ENCODE measurements at places on chromosomes 6 and 20.
A peak's percentile ranks its signal among the peaks of the same experiment; 100 is the strongest.

- DNase-seq: peak; percentile 29
Observed at GRCh38 chr6:105459864-105460263, 57.0 kb upstream of the PREP start.

DNA sequence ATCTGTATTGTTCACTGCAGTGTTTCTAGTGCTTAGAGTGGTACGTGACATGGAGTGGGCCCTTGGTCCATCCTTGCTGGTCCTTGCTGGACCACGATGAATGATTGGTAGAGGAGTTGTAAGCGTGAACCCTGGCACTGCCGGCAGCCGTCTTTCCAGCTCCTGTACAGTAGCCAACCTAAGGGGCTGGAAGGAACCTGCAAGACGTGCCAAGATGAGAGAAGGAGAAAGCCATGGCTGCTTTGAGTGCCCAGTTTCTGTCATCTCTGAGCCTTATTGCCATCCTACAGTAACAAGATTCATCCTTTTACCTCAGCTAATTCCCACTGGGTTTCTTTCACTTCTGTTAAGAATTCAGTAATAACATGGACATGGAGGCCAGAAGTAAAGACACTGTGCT lies 5.9 kb downstream of the DHX35 start:
- DNase-seq: no peak

DNA sequence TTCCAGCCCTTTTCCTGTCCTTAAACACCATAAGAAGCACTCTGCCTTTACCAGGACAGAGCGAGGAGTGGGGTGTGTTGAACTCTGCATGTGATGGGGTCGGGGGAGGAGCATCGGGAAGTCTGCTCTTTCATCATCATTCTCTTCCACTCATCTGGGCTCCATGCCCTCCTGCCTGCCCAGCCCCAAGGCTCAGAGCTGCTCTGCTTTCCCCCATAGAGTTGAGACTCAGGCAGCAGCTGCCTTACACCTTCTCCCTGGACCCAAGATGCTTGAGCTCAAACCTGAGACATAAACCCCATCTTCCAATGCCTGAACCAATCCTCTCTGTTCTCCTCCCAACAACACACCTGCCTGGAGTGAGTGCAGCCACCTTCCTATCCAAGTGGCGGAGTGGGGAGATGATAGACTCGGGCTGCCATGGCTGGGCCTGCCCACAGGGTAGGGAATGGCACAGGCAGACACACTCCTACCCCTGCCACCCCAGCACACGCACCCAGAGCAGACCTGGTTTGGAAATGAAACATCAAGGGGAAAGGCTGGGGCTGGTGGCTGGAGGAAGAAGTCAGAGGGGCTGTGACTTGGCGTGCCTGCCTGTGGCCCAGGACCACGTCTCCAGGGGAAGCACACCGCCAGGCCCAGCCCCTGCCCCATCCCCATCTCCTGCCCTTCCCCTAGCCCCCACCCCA lies 28.4 kb downstream of the TFEB start:
- no peak for DNase-seq

DNA sequence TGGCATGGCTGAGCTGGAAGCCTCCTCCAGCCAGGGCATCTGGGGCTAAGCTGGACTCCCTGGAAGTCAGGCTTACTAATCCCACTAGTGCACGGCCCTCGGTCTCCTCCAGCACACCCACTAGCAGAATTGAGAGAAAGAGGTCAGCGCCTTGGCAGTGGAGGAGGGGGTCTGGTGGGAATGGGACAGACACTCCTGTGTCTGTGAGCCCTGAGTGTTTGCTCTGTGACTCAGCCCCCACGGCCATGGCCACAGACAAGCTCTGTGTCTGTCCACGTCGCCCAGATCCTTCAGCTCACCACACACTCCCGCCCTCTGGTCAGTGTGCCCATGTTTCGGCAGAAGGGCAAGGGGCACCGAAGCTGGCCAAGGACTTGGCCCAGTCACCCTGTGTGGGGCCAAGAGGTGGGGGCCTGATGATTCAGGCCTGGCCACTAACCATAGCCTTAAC lies 8.8 kb downstream of the MDFI start:
- DNase-seq: peak; percentile 26

DNA sequence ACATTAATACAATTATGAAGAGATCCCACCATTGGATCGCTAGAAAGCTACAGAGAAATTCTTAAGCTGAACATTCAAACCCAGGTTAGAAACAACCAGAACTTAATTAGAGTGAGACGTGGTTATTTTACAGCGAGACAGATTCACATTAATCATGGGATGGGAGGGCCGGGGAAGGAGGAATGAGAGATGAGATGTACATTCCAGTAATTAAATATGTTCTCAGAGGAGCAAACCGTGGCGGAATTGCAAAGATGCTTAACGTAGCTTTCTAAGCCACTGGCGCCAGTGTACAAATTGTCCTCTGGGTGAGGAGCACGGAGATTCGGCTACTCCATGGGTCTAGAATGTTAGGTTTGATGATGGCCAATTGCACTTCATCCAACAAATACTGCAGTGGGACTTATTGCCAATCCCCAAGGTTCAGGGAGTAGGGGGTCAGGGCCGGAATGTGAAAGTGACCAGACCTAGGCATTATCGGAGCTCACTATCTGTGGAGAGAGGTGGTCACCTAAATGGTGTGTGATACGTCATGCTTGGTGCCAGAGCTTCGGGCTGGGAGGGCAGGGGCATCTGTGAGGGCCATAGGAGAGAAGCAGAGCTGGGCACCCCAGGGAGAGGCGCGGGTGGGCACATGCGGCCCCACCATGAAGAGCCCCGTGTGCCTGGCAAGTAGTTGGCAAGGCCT lies 114.7 kb downstream of the EDN3 start:
- DNase-seq: no peak

GRCh38 chr6:134936476-134936875 lies 13.4 kb downstream of the ALDH8A1 start:
- DNase-seq: no peak

DNA sequence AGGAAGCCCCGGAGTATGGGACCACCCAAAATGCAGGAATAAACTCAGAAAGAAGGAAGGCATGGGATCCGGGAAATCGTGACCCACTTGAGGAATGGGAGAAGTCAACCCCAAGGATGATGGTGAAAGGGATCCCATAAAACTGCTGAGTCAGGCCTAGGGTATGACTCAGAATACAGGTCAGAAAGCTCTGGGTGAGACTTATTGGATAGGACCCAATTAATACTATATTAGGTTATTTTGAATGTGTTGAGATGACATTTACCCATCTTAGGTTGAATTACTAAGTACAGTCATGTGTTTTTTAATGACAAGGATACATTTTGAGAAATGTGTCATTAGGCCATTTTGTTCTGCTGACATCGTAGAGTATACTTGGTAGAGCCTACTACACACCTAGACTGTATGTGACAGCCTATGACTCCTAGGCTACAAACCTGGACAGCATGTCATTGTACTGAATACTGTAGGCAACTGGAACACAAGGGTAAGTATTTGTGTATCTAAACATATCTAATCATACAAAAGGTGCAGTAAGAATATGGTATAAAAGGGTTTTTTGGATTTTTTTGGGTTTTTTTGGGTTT lies 17.1 kb upstream of the HIVEP1 start:
- DNase-seq: no peak

DNA sequence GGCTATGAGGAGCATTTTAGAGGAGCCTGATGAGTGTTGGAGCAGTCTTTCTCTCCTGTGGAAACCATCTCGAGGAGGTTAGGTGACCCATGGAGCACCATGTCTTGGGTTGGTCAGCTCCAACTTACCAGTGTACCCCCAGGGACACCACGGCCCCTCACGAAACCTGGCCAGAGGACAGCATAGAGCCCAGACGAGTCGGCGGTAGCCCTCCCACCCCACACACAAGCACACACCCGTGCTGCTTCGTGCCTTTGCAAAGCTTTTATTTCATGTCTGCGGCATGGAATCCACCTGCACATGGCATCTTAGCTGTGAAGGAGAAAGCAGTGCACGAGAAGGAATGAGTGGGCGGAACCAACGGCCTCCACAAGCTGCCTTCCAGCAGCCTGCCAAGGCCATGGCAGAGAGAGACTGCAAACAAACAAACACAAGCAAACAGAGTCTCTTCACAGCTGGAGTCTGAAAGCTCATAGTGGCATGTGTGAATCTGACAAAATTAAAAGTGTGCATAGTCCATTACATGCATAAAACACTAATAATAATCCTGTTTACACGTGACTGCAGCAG lies 53.6 kb downstream of the EZR start:
- DNase-seq: no peak

DNA sequence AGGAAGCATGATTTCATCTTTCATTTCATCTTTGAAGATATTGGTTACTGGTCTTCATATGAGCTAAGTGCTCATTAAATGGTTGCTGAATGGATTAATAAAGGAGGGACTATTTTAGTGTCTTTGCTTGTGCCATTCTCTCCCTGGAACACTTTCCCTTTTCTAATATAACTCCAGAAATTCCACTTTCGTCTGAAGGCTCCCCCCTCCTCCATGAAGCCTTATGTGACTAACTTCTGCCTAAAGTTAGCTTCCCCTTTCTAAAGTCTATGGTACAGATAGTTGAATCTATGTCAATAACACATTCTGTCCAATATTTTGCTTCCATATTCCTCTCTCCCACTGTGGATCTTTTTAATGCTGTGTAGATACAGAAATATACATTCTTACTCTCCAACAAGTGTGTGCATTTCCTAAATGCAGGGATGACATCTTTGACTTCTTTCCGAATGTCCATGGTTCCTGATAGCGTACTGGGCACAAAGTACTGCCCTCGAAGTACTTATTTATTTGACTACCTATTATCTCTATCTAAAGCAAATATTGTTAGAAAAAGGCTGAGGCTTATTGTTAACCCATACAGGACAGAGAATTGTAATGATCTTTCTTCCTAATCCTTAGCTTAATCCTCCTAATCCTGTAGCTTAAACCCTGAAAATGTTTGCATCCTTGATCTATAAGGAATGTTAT lies 84.7 kb upstream of the ELOVL5 start:
- no peak for DNase-seq

DNA sequence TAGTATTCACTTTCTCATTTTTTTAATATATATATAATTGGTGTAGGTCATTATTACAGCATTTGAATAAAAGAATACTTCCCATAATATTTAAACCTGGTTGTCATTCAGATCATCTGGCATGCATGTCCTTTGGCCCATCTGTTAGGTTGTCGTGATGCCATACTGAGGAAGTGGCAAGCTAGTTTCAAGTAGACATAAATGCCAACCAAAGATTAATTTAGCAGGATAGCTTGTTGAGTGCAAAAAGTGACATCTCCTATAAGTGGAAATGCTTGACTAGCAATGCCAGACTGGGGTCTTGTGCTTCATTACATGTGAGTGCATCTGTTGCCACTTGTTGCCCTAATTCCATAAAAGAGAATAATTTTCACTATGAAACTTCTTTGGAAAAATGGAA lies 1044.7 kb downstream of the GRIK2 start:
- DNase-seq: no peak

DNA sequence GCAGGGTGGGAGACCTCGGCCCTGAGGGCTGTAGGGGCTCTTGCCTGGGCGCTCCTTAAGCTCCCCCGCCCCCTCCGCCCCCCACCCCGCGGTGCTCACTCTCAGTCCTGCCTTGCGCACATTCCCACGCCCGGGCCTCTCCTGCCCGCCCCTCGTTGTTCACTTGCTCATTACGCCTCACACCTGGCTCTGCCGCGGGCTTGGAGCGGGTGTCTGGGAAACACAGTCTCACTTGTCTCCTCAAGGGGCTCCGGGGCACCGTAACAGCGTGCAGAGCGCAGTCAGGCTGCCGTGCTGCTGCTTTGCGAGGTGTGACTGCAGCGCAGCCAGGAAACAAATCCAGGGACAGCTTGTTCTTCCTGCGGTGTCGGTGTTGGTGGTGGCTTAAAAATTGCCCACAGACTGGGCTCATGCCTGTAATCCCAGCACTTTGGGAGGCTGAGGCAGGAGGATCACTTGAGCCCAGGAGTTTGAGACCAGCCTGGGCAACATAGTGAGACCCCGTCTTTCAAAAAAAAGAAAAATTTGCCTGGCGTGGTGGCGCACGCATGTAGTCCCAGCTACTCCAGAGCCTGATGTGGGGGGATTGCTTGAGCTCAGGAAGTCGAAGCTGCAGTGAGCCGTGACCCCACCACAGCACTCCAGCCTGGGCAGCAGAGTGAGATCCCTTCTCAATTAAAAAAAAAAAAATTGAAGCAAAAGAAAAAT lies 4.6 kb downstream of the NPBWR2 start:
- DNase-seq: no peak

DNA sequence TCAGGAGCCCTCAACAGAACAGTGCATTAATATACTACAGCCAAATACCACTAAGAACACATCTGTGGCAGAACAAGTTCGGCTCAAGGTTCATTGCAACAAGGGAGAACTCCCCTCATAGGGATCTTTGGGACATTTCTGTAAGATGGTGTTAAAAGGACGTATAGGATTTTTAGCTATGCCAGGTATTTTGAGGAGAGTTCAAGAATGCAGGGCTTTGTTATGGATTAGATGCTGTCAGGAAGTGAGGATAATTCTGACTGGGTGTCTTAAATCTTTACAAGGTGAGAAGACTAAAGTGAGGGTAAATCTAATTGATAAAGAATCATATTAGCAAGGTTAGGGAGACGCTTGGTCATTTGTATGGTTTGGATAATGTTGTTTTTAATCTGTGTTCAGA lies 83.7 kb upstream of the AHI1 start:
- no peak for DNase-seq

GRCh38 chr6:142945446-142946180 lies 637 bp upstream of the HIVEP2 start:
- DNase-seq: no peak

DNA sequence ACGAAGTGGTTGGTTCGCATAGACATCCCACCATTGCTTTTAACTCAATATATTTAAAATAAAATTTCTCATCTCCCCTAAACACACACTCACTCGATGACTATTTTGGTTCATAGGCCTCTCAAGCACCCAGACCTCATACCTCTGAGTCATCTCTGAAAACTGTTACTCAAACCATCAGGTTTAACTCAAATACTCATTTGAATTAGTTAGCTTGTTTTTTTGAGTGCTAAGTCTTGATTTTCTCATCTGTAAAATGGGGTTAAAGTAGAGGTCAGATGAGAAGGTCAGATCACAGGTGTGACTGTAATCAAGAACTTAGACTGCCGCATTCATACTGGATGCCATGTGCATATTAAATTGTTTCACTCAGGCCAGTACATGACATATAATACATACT lies 243.9 kb upstream of the TENT5A start:
- DNase-seq: no peak

DNA sequence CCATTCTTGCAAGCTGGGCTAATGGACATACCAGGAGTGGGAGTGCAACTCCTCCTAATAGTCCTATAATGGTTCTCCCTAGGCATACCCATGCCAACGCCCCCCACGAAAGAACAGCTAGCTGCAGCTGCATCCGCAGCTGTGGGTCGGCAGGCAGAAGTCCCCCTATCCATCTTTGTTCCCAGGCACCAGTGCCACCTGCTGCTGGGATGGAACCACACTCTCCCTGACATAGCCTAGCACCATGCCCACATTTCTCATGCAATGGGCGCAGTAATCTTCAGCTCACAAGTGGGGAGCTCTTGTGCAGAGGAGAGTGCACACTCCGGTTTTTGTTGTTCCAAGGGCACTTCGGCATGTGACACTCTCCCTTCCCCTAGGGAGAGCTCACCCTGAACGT lies 567.8 kb downstream of the GRIK2 start:
- no peak for DNase-seq

- DNase-seq: no peak
Observed at GRCh38 chr20:3532089-3532615, 61.3 kb downstream of the ATRN start.

GRCh38 chr6:131524695-131525336 lies 48.2 kb upstream of the ARG1 start:
- no peak for DNase-seq

GRCh38 chr6:149137594-149137993 lies 179.9 kb upstream of the TAB2 start:
- no peak for DNase-seq

GRCh38 chr6:43246301-43247113 lies 3.2 kb downstream of the TTBK1 start:
- DNase-seq: no peak

- no peak for DNase-seq
Observed at GRCh38 chr6:74871757-74872156, 334.1 kb downstream of the COL12A1 start.
